ENCODE measurements at places on chromosomes 5 and 9. TPM values are rescaled to one million over a fixed set of nuclear protein-coding genes. Genes with fewer than 3 reads are reported as not detected.

FAM81B gene
- total RNA-seq, result not detected

GRCh38 chr5:52922384-52922783, 66.8 kb upstream of the ITGA2 start:
- no peaks in the 10 kb centered on the region for H3K27me3 ChIP-seq
- H3K4me1 ChIP-seq, result peaks cover 55% of the 10 kb centered on the region

- H3K27me3 ChIP-seq, result no peaks in the 10 kb centered on the region
- H3K4me3 ChIP-seq, result no peak overlapping the region
- H3K36me3 ChIP-seq, result no peaks in the 10 kb centered on the region
- no peak overlapping the region for H3K27ac ChIP-seq
- DNase-seq, result no peak
- no peaks in the 10 kb centered on the region for H3K4me1 ChIP-seq
Observed at GRCh38 chr5:148759101-148759500, 67.3 kb upstream of the ADRB2 start.

DNA sequence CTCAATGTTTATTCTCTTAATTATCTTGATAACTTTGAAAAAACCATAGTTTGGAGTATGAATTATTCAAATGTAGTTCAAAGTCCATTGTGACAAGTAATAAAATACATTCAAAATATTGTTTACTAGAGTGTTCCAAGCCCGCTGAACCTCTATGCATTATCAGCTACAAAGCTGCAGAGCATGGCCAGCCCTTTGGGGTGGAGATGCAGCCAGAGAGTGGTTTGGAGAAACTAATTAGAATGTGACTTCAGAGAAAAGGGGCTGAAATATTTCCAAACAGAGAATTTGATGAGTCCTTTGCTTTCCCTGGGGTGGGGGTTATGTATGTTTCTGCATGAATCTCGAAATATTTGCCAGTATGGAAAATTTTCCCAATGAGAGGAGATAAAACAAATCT, 211.3 kb downstream of the NTRK2 start:
- no peak for DNase-seq
- H3K27ac ChIP-seq, result no peak overlapping the region
- no peaks in the 10 kb centered on the region for H3K4me1 ChIP-seq
- H3K27me3 ChIP-seq, result no peaks in the 10 kb centered on the region
- no peaks in the 10 kb centered on the region for H3K36me3 ChIP-seq
- H3K4me3 ChIP-seq, result no peak overlapping the region

GRCh38 chr9:96423322-96423984, 5.3 kb upstream of the ZNF367 start:
- H3K27ac ChIP-seq, result no peak overlapping the region
- H3K4me1 ChIP-seq, result peaks cover 21% of the 10 kb centered on the region
- no peaks in the 10 kb centered on the region for H3K36me3 ChIP-seq
- no peaks in the 10 kb centered on the region for H3K27me3 ChIP-seq

All from esophagus muscularis mucosa (tissue), 4 donors.